ENCODE measurements at places on chromosomes 7 and 10.

- DNase-seq: no peak
Measured at GRCh38 chr7:156892081-156892800, 742 bp downstream of the LMBR1 start.

- no peak for DNase-seq
Measured at GRCh38 chr10:92222603-92223262, 68.1 kb downstream of the CPEB3 start.

DNA sequence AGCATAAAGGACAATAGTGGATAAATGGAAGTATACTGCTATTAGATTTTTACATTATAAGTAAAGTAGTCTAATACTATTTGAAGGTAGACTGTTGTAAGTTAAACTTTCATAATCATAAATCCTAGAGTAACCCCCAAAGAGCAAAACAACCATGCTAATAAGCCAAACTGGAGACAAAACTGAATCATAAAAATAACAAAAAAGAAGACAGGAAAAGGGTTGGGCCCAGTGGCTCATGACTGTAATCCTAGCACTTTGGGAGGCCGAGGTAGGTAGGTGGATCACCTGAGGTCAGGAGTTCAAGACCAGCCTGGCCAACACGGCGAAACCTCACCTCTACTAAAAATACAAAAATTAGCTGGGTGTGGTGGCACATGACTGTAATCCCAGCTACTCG is 9.7 kb downstream of the CACUL1 start:
- DNase-seq: no peak

- no peak for DNase-seq
Measured at GRCh38 chr10:12397941-12398340, 48.6 kb downstream of the CAMK1D start.
